Retinal pigment epithelial cell (primary cell): ENCODE measurements at places on chromosomes 5 and 9.

DNA sequence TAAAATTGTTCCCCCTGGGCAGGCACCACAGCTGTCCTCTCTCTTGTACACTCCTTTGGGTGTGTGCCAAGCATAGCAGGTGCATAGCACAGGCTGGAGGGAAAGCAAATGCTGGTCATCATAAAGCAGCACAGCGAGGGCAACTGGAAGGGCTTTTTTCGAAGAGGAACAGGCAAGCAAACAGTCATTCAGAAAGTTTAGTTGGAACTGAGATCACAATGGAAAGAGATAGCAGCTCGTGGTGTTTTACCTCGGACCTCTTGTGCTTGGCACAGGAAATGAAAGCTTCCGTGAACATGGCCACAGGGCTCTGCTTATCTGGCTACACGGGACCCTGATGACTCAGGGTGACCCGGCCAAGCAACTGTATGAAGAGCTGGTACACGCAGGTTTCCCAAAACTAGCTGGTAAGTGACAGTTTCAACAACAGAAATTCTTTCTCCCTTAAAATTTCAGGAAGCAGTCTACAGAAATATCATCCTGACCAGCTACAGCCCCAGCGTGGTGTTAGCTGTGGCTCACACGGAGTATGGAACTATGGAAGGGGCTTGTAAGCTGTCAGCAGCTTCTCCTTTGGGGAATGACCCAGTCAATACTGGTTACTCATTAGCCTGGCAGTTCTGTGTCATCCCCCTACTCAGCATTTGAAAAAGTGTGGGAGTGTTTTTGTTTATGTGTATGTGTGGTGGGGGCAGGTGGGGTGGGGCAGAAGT is 48.1 kb downstream of the POC5 start:
- no peak for DNase-seq

DNA sequence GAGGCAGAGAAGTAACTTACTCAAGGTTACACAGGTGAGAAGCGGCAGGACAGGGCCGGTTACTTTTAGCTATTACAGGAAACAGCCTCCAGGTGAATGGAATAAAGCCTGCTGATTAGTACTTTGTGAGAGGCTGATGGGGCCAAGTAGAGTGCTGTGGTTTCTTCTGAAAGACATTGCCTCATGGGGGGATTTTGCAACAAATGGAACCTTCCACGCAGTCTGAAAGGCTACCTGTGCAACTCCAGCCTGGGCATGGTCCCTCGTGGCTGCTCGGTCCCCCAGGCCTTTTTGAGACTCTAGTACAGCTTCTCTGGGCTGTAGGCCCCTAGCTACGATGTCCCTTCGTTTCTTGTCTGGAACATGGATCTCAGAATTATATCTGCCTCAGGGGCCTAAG is 2.0 kb downstream of the TMEM268 start:
- no peak for DNase-seq

GRCh38 chr5:171520300-171521174 is 101.1 kb downstream of the FGF18 start:
- no peak for DNase-seq

DNA sequence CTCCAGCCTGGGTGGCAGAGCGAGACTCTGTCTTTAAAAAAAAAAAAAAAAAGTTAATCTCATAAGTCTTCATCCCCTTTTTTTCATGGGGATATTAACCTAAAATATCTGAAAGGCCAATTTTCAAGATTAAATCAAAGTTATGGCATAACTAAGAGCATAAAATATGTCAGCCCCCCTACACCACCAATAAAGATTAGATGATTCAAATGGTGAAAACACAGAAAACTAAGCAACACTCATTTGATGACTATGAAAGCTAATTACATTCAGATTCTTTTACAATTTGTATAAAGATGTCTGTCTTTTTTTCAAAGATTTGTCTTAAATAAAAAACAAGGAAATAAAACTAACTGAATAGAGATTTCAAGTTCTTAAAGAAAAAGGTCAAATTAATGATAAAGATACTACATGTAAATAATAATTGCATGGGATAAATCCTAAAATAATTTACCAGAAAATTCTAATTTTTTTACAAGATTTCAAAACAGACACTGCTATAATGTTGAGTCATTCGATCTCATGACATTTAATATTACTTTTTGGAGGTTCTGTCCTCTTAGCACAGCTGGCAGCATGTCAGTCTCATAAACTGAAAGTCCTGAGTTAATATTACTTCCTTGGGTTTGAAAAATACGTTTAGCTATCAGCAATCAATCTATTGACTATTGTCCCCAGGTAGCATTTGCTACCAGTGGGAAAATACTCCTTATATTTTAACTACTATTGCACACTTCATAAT is 112.9 kb downstream of the KIAA0825 start:
- no peak for DNase-seq

GRCh38 chr5:108801776-108802175 is 54.1 kb downstream of the FER start:
- DNase-seq = peak; percentile 46

- peak; percentile 44 for DNase-seq
Observed at GRCh38 chr9:5493679-5494511, 16.4 kb upstream of the PDCD1LG2 start.

- no peak for DNase-seq
Observed at GRCh38 chr5:93279296-93279963, 301.6 kb downstream of the NR2F1-AS1 start.

DNA sequence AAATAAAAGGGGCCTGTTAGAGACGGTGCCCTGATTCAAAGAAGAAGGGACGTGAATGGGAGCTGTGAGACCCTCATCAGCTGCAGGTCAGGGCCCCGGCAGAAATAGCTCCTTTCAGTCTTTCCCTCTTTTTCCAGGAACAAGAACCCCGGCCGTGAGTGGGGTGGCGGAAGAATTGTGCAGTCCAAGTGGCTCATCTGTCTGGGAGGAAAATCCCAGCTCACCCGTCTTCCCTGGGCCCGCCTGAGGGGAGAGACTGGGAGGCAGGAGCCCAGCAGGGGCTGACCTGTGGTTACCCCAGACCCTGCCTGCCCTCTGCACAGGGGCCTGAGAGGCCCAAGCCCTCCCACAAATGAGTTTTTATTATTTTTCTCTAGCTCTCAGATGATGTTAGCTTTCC is 24.8 kb upstream of the CSF1R start:
- DNase-seq = no peak

DNA sequence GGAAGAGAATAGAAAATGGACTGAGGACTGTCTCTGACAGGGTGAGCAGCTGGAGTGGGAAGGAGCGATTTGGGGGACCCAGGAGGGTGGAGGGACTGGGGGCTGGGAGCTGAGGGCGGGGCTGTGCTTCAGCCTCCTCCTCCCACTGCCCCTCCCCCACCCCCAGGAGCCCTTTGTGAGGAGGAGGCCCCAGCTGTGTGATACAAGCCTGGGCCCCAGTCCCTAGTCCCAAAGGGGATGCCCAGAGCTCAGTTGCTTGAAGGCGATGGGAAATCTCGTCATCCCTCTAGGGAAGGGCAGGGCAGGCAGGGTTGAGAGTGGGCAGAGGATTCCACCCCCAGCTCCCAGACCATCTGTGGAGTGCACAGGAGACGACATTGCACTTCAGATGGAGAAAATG is at the start of gene SPATA31E1:
TSS of gene SPATA31E1 (plus strand) at position 251 of the 400 bp plus-strand sequence. CDS start at position 266, 15 bp downstream.
- DNase-seq = no peak

GRCh38 chr9:84294241-84294950 is 46.2 kb downstream of the SLC28A3 start:
- no peak for DNase-seq

- DNase-seq = no peak
Observed at GRCh38 chr9:19208653-19209052, 21.8 kb upstream of the DENND4C start.

DNA sequence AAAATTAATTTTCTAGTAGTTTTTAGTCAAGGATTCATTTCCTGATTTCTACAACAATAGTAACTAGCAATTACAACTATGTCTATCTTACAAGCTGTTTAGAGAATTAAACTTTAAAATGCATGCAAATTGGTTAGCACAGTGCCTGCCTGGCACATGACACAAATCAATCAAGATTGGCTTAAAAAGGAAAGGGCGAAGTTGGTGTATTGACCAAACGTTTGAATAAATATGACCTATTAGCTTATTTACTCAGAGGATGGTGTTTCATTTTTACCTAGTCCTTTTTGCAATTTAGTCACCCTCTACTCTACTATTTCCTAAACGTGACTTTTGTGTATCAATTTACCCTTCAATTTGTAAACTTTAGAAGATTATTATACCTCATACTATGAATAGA is 83.5 kb downstream of the GDA start:
- DNase-seq = no peak

GRCh38 chr5:154242442-154242841 is 51.9 kb downstream of the GALNT10 start:
- DNase-seq = no peak

GRCh38 chr9:111876179-111876578 is 20.4 kb upstream of the UGCG start:
- no peak for DNase-seq

DNA sequence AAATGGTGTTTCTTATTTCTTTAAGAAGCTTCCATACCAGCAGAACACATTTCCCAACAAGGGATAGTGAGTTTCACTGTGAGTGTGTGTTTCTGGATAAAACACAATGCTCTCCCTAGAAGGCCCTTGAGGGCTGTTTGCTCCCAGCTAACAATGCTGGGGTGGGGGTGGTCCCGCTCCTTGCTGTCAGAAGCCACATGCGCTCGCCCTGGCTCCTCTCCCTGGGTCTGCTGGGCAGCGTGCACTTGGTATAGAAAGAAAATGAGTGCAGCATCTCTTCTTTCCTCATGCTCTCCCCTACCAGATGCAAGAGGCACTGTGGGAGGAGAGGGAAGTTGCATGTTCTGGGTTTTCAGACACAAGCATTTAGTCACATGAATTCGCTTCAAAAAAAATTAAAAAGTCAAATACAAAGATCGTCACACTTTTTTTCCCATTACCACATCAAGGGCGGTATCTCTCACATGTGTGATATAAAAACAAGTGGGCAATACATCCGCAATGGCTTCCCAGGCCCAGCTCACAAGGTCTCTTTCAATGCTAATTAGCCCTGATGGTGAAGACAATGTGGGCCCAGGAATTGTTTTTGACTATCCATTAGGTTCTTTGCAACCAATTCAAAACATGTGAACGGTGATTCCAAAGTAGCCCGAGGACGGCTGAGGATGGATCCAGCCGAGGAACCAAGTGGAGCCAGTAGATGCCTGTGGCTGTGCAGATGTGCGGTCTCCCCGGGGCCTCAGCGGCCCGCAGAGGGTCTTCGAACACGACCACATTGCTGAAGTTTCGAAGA is 603.6 kb downstream of the IRX1 start:
- DNase-seq = no peak

- DNase-seq = peak; percentile 58
Observed at GRCh38 chr9:108565651-108566378, 290.0 kb downstream of the ACTL7B start.

GRCh38 chr9:135920256-135920930 is 13.0 kb upstream of the CAMSAP1 start:
- DNase-seq = no peak

- DNase-seq = no peak
Observed at GRCh38 chr9:136791516-136792276, 552 bp downstream of the TMEM141 start.

DNA sequence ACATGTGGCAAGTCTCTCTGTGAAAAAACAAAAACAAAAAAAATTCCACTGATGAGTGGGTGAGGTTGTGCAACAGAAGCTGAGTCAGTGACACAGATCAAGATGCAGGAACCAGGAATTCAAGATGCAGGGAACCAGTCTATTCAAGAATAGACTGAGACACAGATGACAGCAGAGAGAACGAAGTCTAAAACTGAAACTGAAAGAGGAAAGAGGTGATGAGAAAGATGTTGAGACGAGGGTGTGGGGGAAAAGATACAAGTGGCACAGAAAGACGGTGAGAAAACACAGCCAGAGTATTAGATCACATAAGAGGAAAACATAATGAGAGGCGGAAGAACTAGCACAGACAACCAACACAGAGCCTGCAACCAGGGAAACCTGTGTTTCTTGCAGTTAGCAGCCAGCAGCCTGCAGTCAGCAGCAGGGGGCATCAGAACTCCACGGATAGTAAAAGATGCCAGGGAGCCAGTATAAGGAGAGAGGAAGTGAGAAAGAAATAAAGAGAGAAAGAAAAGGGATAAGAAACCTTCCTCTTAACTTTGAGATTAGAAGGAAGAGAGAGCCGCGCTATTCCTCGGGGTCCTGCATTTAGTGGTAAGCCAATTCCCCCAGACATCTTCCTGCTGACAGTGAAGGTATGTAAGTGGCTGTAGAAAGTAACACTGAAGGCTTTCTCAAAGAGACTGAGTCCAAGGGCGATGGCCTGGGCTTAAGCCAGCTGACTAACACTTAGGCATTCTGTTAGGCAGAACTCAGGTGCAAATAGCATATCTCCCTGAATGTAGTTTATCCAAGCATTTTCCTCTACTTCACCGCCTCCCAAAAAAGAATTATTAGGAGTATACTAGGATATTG is 79.0 kb downstream of the TLR4 start:
- peak; percentile 38 for DNase-seq

DNA sequence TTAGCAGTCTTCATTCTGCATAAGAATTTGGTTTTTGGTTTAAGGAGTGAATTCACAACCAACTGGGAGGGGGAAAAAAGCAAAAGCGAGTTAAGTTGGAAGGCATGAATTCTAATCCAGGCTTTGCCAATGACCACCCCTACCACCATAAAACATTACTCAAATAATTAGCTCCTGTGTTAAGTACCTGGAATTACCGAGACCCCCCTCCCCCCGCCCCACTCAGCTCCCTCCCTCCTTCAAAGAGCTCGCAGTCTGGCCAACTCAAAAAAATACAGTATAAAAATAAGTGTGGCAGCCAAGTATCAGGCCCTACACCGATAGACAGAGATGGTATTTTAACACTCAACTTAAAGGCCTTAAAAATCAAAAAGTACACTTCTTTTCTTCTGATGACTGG is 492 bp downstream of the ATG12 start:
- no peak for DNase-seq

- DNase-seq = no peak
Observed at GRCh38 chr5:176540956-176541337, 3.7 kb upstream of the RNF44 start.

- no peak for DNase-seq
Observed at GRCh38 chr5:7405277-7405676, 9.3 kb downstream of the ADCY2 start.

- peak; percentile 73 for DNase-seq
Observed at GRCh38 chr5:108727651-108728565, 19.8 kb upstream of the FER start.

- DNase-seq = no peak
Observed at GRCh38 chr5:53035868-53036381, 46.8 kb downstream of the ITGA2 start.

GRCh38 chr5:17228821-17229291 is 11.4 kb downstream of the BASP1 start:
- DNase-seq = no peak

- DNase-seq = no peak
Observed at GRCh38 chr5:60510663-60511062, 189.3 kb downstream of the DEPDC1B start.

- DNase-seq = no peak
Observed at GRCh38 chr5:37184748-37185364, 64.3 kb downstream of the CPLANE1 start.
